Left lobe of liver (tissue), 2 donors: ENCODE measurements at places on chromosomes 6 and 20. TPM values are rescaled to one million over a fixed set of nuclear protein-coding genes. Genes with fewer than 3 reads are reported as not detected.

GRCh38 chr20:41087777-41088176 is 49.6 kb upstream of the PLCG1 start:
- no peak for DNase-seq

The SLC52A3 gene
- total RNA-seq, result 0.18 TPM

DNA sequence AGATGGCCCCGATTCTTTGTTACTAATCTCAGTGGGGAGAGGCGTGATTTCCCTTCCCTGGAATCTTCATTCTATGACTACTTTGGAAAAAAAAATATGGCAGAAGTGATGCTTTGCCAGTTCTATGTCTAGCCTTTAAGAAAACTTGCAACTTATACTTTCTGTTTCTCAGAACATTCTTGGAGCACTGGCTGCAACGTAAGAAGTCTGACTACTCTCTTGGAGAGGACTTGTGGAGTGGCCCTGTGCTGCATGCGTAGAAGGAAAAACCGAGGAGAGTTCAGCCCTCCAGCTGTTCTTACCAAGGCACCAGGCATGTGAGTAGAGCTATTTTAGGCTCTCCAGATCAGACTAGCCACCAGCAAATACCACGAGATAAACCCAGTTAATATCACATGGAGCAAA is 77.6 kb upstream of the STXBP5 start:
- DNase-seq, result no peak

- no peak for DNase-seq
These were observed 40.3 kb downstream of the MAP3K4 start for GRCh38 chr6:161031721-161032495.

DNA sequence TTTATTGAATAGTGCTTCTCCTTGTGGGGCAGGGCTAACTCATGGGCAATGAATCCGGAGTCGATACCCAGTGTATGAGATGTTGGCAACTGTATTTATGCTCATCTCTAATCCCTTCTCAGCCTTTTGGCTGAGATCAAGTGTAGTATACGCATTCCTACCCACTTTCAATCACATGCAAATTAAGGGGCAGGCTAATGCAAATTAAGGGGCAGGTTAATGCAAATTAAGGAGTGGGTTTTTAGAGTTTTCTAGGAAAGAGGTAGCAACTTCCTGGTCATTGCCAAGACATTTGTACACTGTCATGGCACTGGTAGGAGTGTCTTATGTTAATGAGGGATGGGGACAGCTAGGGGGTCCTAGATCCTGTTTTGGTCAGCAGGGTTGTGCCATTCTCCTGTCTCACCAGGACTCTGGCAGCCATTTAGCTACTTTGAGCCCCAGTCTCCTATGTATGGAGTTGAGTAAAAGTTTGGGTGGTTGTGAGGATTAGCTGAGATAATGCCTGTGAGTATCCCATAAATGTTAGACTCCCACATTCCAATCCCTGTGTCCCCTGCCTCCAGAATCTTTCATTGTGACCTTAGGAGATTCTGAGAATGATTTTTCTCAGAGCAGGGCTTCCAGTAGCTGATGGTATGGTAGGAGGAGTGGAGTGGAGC is at the start of gene CNBD2:
TSS of gene CNBD2 (plus strand) at position 612 of the 662 bp plus-strand sequence. CDS start 173 bp downstream, outside the sequence.
- DNase-seq, result no peak

The PCK1 gene
- total RNA-seq, result 1,004 TPM

The AVP gene
- not detected for total RNA-seq

DNA sequence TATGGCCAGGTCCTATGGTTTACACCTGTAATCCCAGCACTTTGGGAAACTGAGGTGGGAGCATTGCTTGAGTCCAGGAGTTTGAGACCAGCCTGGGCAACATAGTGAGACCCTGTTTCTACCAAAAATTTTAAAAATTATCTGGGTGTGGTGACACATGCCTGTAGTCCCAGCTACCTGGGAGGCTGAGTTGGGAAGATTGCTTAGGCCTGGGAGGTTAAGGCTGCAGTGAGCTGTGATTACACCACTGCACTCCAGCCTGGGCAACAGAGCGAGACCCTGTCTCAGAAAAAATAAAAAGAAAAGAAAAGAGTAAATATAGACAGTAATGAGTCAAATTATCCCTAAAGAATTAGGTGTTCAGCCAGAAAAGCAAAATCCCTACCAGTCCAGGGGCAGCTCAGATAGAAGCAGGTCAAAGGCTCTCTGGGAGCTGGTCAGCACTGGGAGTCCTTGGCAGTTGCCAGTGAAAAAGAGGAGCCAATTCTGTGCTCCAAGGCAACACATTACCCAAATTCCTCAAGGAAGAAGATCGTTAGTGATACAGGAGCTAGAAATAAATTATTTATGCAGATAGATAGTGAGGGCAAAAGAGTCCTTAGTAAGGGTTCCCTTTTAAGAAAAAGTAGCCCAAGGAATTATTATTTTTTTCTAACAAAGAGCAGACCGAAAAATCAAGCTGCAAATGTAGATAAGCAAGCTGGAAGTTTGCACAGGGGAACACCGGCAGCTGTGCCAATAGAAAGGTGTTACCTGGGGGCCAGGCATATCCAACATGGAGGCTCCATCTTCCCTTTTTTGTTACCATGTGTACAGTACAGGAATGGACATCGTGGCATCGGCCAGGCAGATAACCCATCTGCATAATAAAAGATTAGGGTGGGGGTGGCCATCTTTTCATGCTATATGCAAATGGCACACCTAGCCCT is 31.4 kb upstream of the SEC63 start:
- no peak for DNase-seq

The IMPG1 gene
- not detected for total RNA-seq

DNA sequence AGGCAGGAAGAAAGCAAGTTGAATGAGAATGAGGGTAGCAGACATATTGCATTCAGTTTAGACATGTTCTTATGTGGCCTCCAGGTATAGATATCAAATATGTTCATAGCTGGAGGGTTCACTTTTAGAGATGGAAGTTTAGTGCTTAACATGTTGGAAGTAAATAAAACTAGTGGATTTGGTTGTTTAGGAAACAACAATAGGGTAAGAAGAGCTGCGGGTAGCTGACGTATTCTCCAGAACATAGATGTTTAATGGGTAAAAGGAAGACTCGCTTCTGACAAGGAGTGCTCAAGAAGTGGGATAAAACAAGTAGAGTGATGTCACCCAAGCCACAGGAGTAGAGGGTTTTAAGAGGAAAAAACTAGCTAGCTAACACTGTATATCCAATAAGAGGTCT is 128.4 kb upstream of the COL21A1 start:
- DNase-seq, result no peak

The BMP6 gene
- 3.6 TPM for total RNA-seq

- no peak for DNase-seq
These were observed 13.4 kb downstream of the NAPB start for GRCh38 chr20:23407781-23408464.

DNA sequence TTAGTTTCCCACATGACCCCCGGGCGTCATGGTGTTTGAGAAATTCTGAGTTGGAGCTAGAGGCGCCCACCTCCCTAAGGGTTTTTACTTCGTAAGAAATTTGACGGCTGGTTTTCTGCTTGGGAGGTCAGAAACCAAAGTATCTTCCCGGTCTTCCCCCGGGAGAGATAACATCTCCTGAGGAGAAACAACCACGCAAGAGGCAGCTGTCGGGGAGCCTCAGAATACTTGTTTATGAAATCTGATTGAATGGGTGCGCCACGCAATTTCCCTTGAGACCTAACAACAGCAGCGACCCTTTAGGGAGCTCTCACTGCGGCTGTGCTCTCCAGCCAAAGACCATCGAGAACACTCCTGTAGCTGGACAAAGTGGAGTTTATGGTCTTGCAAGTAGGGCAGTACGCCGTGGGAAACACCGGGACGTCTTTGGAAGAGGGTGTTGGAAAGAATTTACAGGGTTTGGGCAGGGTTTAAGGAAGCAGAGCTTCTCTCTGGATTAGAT is 608 bp upstream of the EIF2S2 start:
- DNase-seq, result no peak
